Brain (organoid and tissue), 16 donors: ENCODE measurements at places on chromosomes 13 and 19. TPM values are rescaled to one million over a fixed set of nuclear protein-coding genes. Genes with fewer than 3 reads are reported as not detected.

GJB6 gene
- polyA plus RNA-seq, result 15.4 TPM

SLC8A2 gene
- polyA plus RNA-seq, result 23.3 TPM

BEST2 gene
- 0.20 TPM for polyA plus RNA-seq

ZNF208 gene
- 1.2 TPM for polyA plus RNA-seq

B3GLCT gene
- polyA plus RNA-seq, result 3.3 TPM

SCN1B gene
- 67.9 TPM for polyA plus RNA-seq

TTC9B gene
- polyA plus RNA-seq, result 25.0 TPM

ZNF439 gene
- polyA plus RNA-seq, result 2.5 TPM

DNA sequence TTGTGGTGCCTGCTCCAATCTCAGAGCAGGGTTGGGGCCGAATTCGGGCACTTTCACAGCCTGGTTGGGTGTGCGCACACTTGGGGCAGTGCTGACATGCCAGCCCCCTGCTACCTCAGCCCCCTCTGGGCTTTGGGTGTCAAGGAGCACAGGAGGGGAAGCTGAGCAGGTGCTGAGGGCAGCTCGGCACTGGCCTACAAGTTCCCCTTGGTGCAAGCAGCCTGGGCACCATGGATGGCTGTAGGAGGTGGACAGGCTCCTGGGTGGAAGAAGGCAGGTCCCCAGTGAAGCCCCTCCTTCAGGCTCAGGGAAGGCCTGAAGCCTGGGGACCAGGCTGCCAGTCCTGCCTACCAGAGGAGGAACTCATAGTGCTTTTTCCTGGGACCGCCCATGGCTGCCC lies 326.6 kb downstream of the NDFIP2 start:
- no peak for DNase-seq

DNA sequence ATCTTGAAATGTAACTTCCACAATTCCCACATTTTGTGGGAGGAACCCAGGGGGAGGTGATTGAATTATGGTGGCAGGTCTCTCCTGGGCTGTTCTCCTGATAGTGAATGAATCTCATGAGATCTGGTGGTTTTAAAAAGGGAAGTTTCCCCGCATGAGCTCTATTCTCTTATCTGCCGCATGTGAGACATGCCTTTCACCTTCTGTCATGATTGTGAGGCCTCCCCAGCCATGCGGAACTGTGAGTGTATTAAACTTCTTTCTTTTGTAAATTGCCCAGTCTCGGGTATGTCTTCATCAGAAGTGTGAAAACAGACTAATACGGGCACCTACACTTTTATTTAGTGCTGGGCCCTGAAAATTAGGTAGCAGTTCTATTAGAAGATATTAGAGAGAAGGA lies 45.8 kb downstream of the TNFSF13B start:
- DNase-seq, result no peak

DNA sequence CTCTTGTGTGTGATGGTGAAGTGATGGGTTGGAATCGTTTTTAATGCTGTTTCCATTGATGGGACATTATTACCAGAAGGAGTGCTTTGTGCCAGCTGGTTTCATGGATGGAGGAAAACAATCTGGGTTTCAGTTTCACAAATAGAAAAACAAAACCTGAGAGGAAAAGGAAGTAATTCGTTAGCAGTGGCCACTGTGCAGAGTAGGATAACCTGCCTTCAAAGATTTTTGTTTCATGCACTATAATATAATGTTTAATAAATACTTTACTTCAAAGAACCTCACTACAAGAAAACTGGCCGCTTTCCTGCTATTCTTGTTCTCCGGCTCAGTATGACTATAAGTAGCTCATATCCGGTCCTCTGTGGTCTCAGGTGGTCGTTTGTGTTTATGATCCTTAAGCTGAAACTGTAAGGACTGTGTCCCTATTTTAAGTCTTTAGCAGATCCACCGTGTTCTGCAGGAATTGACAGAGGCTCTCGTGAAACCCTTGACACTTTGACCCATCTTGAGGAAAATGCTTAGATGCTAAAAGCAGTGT lies 104.7 kb downstream of the GGACT start:
- no peak for DNase-seq

DNA sequence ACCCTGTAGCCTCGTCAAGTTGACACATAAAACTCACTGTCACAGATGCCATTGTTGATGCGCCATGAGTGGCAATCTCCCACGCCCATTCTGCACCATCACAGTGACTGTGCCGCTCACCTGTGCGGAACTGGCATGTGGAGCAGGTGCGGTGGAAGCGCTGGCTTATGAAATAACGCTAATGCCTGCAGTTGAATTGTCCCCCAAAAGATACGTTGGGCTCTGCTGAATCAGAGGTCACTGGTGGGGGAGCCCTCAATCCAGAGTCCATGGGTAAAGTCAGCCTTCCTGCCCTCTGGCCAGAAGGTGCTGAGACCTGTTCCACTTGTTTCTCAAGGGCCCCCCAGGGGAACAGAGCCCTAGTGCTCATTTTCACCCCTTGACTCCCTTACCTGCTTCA lies 2.9 kb upstream of the ARHGEF7 start:
- no peak for DNase-seq

- DNase-seq, result no peak
These were observed 50.8 kb downstream of the ATP11A start for GRCh38 chr13:112740502-112741131.

- DNase-seq, result peak; percentile 13
These were observed 1426.4 kb downstream of the PCDH9 start for GRCh38 chr13:65803530-65804392.

- no peak for DNase-seq
These were observed 379.7 kb downstream of the OLFM4 start for GRCh38 chr13:53408306-53408705.

DNA sequence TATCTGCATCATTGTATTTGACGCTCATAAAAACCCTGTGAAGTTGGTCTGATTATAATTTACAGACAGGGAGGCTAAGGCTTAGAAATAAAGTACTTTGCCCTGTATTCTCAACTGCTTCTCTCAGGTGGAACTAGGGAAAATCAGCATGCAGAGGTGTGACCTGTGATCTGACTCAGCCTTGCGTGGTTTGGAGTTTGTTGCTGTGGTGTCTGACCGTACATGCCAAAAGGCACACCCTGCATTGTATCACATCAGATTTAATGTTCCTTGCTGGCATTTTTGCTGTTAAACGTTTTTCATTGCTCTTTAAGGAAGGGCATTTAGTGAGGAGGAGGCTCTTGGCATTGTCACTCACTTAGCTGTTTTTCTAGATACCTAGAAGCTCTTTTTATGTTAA lies 58.8 kb upstream of the C1QTNF9B start:
- DNase-seq, result no peak

- no peak for DNase-seq
These were observed 39.2 kb downstream of the GATAD2A start for GRCh38 chr19:19444681-19445155.

DNA sequence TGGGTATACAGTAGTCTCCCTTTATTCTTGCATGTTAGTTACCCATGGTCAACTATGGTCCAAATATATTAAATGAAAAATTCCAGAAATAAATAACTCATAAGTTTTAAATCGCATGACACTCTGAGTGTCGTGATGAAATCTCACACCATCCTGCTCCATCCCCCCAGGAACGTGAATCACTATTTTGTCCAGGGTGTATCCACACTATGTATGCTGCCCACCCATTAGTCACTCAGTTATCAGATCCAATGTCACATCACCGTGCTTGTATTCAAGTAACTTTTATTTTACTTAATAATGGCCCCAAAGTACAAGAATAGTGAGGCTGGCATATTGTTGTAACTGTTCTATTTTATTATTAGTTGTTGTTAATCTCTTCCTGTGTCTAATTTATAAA lies 115.8 kb upstream of the SERP2 start:
- DNase-seq, result no peak

DNA sequence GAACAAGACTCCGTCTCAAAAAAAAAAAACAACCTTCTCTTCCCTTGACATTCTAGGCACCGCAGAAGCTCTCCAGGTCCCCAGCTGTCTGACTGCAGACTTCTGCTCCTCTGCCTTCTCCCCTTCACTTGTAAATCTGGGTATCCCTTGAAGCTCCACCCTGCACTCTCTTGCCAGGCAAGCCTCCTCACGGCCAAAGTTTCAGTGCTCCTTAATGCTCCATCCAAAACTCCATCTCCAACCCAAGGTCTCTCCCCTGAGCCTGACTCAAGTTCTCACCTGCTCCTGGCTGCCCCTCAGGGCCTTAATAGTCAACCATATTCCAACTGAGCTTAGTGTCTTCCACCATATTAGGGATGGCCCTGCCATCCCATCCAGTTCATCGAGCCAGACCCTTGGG lies 1.4 kb upstream of the CLDND2 start:
- no peak for DNase-seq

GRCh38 chr13:112721198-112722104 lies 31.6 kb downstream of the ATP11A start:
- DNase-seq, result no peak

DNA sequence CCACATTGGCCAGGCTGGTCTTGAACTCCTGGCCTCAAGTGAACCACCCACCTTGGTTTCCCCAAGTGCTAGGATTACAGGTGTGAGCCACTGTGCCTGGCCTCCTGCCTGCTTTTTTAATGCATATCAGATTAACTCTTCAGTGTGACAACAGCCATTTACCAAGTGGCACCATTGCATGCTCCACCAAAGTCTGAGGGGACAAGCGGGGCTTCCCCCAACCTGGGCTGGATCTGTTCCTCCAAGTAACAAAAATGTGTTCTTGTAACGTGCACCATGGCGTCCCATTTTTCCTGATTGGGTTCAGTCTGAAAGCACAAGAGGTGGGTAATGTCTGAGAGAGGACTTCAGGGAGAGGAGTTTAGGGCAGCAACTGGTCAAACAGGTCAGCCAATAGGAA lies 77.8 kb downstream of the TEX29 start:
- DNase-seq, result no peak

- DNase-seq, result peak; percentile 83
These were observed 1.9 kb downstream of the KLF12 start for GRCh38 chr13:74132152-74132775.

DNA sequence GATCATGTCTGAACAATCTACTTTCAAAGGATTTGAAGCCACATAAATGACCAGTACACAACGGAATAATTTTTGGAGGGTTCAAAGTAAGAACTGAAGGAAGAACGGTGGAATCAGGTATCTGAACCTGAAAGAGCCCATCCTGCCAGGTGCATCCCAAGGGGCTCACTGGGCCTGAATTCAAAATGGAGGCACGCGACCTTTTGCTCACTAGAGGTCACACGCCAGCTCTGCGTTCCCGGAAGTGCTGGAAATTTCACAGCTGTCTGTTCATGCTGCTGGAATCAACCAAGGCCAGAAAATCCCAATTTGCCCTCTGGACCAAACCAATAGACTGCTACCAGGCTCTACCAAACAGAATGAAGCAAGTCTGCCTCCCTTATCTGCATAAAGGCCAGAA lies 4.2 kb upstream of the RASA3 start:
- no peak for DNase-seq

DNA sequence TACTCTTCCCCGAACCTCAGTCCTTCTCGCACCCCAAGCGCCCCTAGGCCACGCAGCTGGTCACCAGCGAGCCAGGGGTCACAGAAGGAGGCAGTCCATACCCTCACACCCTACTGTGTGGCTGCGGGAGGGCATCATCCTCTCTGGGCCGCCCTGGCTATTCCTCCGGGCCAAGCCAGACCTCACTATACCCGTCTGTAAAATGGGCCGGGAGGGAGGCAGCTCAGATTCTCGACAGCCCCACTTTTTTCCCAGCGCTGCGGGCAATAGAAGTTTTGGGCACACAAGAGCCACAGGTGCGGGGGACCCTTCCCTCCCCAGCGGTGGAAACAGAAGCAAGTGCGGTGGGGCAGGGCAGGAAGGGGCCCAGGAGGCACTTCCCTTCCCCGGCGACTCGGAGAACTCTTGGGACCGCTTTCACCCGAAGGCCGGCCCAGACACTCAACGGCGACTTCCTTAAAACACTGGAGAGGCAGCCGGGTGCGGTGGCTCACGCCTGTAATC lies 5.6 kb upstream of the ARRDC2 start:
- DNase-seq, result no peak

DNA sequence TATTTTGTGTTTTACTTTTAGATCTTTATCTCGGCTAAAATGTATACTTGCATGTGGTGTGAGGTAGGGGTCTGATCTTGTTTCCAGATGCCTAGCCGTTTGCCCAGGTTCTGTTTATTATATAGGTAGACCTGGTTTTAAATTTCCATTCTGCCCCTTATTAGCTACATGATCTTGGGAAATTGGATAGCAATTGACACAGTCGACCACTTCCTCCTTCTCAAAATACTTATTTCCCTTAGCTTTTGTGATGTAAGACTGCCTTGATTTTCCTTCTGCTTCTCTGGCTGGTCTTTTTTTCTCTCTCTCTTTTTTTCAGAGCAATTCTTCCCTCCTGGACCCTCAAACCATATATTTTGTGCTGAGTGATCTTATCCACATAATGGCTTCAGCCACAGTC lies 3.0 kb upstream of the PGLYRP1 start:
- no peak for DNase-seq

DNA sequence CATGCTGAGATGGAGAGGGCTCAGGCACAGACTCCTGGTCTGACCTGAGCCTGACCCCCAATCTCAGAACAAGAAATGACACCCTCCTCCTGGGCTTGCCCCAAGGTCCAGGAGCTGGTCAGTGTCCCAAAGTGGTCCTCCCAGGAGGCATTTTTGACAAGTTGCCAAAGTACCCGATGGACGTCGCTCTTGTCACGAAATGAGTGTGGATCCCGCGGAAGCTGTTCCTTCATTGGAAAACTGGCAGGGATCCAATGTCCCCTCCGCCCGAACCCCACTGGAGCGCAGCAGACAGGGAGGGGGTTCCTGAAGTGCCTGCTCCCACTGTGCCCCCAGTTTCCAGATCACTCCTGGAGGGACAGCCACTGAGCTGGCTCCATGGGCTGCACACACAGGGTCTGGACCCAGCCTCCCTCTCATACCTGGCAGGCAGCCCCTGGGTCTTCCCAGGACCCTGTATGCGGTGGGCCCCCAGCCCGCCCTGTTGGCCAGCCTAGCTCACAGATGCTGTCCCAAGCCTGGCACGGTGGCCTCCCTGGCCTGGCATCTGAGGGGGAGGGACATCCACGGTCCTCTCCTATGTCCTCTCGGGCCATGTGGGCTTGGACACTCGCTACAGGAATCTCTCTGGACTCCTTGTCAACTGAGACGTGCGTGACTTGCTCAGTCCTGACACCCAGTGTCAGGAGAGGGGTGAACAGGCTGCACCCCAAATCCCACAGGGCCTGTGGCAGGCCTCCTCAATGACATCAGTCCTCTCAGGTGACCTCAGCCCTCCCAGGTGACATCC lies 12.8 kb upstream of the ZNF14 start:
- DNase-seq, result no peak

GRCh38 chr13:25281935-25282332 lies 5.4 kb downstream of the MTMR6 start:
- no peak for DNase-seq

- DNase-seq, result no peak
These were observed 66.9 kb downstream of the C13orf42 start for GRCh38 chr13:51044023-51044665.

DNA sequence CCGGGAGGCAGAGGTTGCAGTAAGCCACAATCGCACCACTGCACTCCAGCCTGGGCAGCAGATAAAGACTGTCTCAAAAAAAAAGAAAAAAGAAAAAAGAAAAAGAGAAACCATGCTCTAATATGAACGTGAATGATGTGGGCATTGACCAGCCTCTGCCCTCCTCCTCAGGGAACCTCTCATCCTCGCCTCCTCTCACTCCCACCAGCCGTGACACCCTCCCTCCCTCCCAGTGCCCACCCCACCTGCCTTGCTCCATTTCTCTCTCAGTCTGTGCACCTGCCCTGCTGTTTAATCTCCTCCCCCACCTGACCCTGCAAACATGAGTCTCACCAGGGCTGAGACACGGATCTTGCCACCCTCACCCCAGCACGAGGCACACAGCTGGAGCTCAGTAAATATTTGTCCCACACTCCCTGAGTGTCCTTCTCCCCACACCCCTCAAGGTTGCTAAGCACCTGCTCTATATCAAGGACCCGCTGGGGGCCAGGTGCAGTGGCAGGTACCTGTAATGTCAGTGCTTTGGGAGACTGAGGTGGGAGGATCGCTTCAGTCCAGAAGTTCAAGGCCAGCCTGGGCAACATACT lies 7.5 kb upstream of the BCAT2 start:
- no peak for DNase-seq
